ENCODE measurements at places on chromosomes 11 and 22.

DNA sequence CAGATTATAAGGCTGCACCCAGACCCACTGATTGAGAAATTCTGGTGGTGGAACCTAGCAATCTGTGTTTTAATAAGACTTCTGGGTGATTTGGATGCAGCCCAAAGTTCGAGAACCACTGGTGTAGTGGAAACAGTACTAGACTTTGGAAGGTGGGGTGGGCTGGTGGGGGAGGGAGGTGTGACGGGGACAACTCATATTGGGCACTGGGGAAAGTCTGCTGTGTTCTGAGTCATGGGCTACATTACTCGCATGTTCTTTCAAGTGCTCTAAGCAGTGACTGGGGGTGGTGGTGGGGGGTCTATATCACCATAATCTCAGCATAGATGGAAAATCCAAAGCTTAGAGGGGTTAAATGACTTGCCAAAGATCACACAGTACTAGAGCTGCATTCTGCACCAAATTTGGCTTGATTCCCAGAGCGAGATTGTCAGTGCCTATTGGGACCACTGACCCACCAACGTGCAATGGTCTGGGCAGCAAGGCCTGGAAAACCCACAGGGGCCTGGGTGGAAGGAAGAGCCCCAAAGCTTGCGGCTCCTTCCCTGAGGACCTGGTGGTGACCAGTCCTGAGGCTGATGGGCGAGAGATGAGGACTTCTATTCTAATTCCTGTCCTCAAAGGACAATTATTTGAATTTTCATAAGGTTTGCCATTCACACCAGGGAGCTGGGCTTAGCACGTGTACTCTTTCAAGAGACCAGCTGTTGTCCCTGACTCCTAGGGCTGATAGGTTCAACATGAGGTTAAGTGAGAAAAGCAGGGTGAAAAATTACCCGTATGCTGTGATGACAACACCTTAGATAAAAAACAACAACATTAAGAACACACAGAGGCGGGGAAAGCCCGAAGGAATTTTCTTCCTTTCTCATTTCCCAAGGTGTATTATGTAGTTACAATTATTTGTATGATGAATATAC, 77.5 kb upstream of the NARS2 start:
- DNase-seq: no peak

GRCh38 chr11:95248666-95249467, 17.9 kb upstream of the SESN3 start:
- DNase-seq: no peak

- DNase-seq: no peak
Measured at GRCh38 chr11:73547706-73548595, 50.0 kb downstream of the FAM168A start.

DNA sequence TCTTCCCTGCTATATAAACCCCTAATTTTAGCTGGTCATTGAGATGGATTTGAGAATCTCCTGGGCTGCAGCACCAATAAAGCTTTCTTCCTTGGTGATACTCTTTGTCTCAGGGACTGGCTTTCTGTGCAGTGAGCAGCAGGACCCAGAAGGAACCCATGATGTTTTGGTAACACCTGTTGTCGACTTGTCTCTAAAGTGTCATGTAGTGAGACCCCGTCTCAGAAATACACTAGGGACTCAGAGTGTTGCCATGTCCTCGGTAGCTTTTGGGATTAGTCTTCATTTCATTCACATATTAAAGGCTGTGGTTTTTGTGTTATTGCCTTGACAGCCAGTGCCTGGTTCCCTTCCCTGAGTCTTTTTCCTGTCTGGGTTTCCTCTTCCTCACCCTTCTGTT, 1078.7 kb downstream of the TBC1D22A start:
- DNase-seq: no peak

- no peak for DNase-seq
Measured at GRCh38 chr11:102111787-102112508, 1.7 kb downstream of the YAP1 start.

DNA sequence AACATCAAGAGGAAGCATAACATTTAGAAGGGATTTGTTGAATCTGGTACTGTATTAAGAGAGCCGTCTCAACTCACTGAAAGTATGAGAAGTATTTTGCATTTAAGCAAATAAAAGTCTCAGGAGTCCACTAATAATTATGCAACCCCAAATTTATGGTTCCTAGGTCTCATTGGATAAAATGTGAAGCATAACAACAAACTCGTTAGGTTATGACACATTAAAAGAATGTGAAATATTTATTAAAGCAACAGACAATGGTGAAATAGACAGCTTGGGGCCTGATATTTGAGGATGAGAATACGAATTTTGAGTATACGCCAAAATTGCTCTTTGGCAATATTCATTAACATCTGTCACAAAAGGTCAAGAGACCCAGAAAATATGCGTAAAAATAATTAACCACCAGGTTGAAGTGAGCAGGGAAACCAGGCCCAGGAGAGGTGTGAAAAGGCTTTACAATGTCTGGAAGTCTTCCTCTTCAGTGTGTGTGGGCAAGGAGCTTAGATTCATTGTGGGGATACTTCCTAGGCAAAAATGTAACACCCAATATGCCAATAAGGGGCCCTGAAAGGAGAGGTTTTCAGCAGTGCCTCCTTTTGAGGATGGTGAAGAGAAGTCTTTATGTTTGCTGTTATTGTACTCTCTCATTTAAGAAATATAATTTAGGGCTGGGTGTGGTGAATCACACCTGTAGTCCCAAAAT, 89.2 kb downstream of the FDX1 start:
- no peak for DNase-seq

DNA sequence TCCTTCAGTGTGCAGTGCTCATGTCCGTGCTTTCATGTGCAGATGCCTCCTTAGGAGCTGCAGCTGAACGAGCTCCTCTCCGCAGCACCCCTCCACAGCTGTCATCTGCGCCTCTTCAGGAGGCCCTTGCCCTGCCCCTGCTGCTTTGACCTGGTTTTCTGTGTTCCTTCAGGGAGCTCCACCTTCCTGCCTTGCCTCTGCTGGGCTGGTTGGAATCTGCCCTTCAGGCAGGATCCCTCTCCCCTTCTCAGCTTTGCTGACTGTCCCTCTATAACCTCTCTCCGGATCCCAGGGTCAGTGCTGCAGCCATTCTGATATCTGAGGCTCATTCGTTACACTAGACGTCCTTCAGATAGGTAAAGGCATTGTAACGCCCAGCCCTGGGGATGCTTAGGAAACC, 67.9 kb downstream of the SCN3B start:
- no peak for DNase-seq

- DNase-seq: no peak
Measured at GRCh38 chr22:49449811-49450446, 377.7 kb downstream of the BRD1 start.

GRCh38 chr11:44629732-44630345, 64.4 kb downstream of the CD82 start:
- no peak for DNase-seq

DNA sequence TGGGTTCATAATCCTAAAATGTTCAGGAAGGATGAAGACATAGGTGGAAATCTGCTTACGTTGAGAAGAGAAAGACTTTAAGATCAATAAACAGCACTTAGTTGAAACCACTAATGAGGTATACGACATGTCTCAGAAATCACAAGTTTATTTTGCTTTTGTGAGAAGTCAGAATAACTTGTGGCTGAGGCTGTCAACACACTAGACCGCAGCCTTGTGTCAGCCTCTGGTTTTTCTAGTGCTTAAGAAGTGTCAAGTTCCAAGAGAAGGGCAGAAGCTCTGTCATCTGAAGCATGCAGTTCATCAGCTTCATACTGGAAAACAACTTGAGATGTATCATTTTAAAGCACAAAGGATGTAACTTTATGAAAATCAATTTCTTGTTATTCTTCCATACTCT, 420.9 kb downstream of the METTL15 start:
- DNase-seq: no peak

GRCh38 chr11:85787809-85788760, 22.9 kb downstream of the SYTL2 start:
- no peak for DNase-seq
